ENCODE measurements at places on chromosomes 2 and 18.

DNA sequence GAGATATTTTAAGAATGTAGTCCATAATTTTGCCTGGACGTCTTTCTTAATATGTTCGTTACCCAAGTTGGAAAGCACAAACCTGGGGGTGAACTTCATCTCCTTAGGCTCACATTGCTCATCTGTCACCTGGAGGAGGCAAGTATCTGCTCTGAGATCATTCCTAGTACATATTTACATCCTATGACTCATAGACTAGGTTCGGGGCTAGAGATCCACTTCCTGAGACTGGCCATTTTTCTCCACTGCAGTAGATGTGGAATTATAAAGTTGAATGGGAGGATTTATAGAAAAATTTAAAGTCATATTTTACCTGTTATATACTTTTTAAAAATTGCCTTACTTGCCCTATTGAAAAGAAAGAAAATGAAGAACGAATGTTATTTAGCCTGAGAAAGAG lies 77.5 kb upstream of the PROKR1 start:
- no peak for DNase-seq

- DNase-seq = no peak
These were observed 9.5 kb downstream of the INPP1 start for GRCh38 chr2:190352668-190353536.

DNA sequence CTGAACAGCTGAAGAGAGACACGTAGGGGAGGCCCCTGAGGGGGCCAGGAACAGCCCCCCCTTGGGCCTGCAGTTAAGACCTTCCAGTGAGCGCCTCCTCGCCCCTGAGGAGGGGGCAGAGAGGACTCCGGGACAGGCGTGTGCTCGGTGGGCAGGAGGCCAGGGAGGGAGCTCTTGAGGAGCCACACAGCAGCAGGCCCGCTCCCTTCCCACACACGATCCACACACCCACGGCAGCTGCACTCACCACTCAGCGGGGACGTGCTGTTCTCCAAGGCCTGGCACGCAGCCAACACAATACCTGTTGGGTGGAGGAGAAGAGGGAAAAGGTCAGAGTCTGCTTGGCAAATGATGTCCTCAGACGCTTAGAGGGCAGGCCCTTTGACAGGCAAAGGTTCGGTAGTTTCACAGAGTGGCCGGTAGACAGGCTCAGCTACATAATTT lies 39.0 kb downstream of the TGFA start:
- no peak for DNase-seq

- DNase-seq = no peak
These were observed 67.3 kb upstream of the TEX51 start for GRCh38 chr2:126831234-126832005.

- DNase-seq = no peak
These were observed 44.9 kb upstream of the SLC3A1 start for GRCh38 chr2:44230378-44230777.

- DNase-seq = no peak
These were observed 106.4 kb downstream of the VAPA start for GRCh38 chr18:10020171-10020570.

GRCh38 chr2:176175709-176176607 lies 12.5 kb upstream of the HOXD1 start:
- no peak for DNase-seq

- no peak for DNase-seq
These were observed 111.5 kb downstream of the MCFD2 start for GRCh38 chr2:46803911-46804670.

DNA sequence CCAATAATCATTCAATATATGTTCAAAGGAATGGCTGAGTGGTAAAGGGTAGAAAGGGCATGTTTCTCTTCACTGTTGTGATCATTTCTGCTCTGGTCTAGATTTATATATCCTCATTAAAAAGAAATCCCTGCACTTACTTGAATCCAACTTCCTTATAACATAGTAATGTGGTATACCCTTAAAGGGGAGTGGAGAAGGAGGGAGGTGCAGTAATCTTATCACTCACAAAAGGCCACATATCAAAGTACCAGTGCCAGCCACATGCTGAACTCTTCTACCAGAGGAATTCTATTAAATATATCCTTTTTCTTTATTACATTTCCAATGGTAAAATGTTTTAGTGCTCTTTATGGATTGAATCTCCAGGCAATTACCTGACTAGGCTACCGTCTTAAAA lies 3.3 kb downstream of the KATNAL2 start:
- no peak for DNase-seq

DNA sequence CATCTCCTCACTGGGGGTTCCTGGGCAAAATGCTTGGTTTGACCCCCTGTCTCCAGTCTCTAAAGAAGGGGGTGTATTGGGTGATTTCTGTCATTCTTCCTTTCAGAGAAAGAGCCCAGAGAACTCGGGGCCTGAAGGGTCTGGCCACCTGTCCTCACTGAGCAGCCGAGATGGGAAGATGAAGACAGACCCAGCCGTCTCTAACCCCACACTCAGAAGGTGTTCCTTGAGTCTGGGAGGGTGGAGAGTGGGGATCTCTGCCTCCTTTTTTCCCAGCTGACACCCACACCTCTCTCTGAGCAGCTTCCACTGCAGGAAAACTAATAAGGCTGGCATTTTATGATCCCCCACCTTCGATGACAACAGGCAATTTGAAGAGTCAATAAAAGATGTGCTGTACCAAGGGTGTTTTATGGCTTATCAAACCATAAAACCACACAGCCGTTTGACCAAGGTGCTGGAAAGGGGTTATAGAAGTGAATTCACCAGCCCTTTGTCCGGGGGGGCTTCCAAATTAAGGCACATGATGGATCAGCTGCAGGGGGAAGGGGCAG lies 213.8 kb downstream of the SMAD2 start:
- no peak for DNase-seq

DNA sequence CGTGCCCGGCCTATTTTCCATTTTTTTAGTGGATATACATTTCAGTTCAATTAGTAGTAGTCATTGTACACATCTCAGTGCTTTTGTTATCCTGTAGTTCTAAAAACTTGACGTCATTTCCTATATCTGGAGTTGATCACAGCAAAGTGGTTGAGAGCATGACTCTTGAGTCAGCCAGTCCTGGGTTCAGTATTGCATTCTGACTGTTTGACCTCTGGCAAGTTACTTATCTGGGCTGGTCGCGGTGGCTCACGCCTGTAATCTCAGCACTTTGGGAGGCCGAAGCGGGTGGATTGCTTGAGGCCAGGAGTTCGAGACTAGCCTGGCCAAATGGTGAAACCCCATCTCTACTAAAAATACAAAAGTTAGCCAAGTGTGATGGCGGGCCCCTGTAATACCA lies 50.4 kb upstream of the PPM1B start:
- no peak for DNase-seq

GRCh38 chr2:111617299-111618225 lies 266.4 kb downstream of the ANAPC1 start:
- no peak for DNase-seq

GRCh38 chr2:187466129-187466792 lies 18.2 kb upstream of the CALCRL start:
- no peak for DNase-seq

DNA sequence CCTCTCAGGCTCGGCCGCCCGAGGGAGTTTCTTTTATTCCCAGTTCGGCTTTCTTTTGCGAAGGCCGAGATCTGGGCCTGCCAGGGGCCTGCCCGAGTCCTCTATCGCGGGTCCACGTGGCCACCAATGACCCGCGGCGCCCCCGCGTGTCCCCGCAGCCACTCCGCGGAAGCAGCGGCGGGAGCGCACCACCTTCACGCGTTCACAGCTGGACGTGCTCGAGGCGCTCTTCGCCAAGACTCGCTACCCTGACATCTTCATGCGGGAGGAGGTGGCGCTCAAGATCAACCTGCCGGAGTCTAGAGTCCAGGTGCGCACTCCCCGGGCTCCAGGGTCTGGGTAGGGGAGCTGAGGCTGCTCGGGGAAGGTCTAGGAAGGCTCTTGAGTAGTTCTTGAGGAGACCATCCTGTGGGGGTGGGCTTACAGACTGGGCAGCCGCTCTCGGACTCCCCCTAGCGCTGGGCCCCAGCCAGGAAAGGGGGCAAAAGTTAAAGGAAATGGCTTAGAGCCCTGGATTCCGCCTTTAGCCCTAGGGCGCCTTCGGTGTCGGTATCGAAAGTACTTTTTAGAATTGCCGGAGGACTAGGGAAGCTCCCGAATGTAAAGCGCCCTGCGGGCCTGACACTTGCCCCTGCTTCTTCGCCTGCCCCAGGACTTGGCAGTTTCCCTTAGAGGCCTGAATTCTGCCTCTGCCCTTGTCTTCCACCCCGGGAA lies 3.4 kb downstream of the OTX1 start:
- no peak for DNase-seq

DNA sequence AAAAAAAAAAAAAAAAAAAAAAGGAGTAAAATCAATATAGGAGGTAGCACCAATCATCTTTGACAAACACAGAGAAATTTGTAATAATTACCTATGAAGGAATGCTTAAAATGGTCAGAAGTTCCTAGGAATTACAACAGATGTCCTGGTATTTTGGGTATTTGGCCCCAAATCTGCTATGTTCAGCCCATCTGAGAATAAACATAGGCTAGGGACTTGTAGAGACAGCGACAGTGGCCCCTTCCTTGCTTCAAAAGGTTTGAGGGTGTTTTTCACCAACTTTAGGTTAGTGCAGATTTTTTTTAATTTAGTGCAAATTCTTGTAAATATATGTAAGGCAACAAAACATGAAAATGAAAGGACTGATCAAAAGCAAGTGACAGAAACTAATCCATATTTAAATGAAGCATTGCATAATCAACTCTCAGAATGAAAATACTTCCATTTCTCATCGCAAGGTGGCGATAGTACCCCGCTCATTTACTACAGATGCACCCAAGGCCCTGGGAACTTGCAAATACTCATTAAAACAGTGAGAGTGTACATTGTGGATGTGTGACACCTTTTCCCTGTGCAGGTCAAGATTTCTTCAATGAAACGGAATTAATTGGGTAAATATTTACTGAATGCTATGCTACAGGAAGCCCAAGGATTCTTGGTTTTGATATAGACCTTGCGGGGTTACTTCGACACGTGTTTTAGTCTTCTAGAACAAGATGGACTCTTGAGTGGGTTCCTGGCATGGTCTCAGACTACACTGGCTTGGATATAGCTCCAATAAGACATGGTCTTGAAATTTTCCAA lies 44.6 kb downstream of the FAM124B start:
- peak; percentile 27 for DNase-seq

DNA sequence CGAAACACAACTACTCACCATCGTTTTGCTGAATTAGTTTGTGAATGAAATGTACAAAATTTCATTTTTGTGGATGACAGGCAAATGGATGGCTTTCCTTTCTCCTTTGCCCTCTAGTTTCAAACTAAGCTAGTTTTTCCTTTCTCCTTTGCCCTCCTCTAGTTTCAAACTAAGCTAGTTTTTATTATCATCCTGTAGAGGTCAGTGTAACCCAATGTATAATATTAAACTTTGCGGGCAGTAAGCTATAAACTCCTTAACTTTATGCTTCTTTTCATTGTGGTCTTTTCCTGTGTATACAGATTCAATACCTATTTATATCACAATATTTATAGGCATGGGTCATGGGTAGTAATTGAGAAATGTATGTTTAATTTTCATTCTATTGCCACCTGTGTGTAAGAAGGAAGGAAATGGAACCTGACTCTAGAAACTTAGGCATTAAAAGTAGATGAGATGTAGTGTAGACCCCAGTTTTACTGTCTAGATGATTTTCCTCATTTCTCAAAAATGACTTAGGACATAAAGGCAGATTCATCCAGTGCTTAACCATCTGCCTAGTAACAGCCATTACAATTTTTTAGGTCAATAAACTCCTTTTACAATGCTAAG lies 58.1 kb downstream of the MAP3K19 start:
- DNase-seq = no peak

GRCh38 chr2:240568678-240569522 lies 616 bp downstream of the RNPEPL1 start:
- DNase-seq = peak; percentile 63

- DNase-seq = no peak
These were observed 11.8 kb upstream of the ZFP36L2 start for GRCh38 chr2:43238176-43238575.

- DNase-seq = no peak
These were observed 714.6 kb downstream of the ERBB4 start for GRCh38 chr2:211823886-211824479.

All from stimulated activated CD4-positive, alpha-beta T cell treated with anti-CD3 and anti-CD28 coated beads, Interleukin-4, amount 100 ng/mL, for 4 hours (primary cell).